ENCODE measurements at places on chromosomes 4 and X.
A peak's percentile ranks its signal among the peaks of the same experiment; 100 is the strongest.

DNA sequence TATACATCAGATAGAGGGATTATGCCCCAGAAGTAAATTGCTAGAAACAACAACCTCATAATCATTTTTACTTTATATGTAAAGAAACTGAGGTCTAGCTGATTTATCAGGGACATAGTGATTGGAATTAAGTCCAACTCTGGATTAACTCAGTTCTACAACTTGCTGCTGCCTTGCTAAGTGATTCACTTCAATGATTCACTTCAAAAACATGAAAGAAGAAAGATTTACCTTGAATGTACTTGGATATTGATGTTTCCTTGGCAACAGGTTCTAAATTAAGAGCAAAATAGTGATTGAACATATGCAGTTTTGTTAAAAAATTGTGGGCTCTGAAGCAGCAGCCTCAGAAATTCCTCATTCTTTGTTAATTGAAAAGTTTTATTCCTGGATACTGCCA, 99.8 kb upstream of the H2AZ1 start:
- no peak for DNase-seq

- no peak for DNase-seq
Measured at GRCh38 chr4:16722416-16722815, 176.0 kb downstream of the LDB2 start.

DNA sequence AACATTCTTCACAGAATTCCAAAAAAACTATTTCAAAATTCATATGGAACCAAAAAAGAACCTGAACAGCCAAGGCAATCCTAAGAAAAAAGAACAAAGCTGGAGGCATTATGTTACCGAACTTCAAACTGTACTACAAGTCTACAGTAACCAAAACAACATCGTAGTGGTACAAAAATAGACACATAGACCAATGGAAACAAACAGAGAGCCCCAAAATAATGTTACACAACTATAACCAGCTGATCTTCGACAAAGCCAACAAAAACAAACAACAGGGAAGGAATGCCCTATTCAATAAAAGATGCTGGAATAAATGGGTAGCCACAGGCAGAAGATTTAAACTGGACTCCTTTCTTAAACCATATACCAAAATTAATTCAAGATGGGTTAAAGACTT, 1189.6 kb downstream of the PCDH18 start:
- DNase-seq = no peak

GRCh38 chr4:169256101-169256612, 14.6 kb downstream of the SH3RF1 start:
- no peak for DNase-seq

DNA sequence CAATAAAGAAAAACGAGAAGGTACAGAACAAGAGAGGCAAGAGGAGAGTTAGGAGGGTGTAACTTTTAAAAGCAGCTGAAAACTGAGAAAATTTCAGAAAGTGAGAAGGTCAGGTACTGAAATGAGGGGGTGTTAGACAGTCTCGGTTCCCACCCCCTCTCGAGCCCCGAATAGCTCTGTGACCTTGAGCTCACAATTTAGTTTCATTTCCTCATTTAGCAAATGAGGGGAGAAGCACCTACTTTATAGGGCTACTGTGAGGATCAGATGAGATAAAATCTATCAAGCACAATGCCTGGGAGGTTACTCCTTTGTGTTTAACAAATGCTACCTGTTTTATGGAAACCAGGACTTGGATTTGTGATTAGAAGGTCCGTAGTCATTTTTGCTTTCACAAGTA, 4.9 kb downstream of the UGT8 start:
- DNase-seq = no peak

- DNase-seq = no peak
Measured at GRCh38 chrX:21960569-21961541, 20.3 kb downstream of the SMS start.

DNA sequence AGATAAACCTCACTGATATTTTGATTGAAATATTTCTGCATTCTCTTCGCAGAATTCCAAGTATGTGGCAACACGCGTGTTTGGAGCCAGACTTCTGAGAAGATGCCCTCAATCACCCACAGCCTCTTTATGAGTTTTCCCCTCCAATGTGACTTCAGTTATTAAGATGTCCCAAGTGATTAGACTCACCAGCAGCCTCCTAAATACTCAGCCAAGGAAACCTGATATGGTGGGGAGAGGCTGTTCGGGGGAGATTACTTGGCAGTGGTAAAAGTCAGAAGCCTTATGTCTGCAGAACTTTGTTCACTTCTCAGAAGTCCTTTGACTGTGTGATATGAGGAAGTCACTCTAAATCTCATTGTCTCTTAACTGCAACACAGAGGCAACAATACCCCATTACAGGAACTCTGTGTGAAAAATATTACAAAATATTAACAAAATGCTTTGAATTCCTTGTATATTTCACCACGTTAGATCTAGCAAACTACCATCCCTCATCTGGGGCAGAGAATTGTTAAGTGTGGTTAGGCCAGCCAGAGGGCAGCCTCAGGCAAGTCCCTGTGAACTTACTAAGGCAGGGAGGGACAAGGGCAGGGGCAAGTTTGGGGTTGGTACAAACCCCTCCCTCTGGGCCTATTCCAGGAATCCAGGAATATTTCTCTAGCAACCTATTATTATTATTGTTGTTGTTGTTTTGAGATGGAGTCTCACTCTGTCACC, 151.4 kb upstream of the USP9X start:
- DNase-seq = no peak

DNA sequence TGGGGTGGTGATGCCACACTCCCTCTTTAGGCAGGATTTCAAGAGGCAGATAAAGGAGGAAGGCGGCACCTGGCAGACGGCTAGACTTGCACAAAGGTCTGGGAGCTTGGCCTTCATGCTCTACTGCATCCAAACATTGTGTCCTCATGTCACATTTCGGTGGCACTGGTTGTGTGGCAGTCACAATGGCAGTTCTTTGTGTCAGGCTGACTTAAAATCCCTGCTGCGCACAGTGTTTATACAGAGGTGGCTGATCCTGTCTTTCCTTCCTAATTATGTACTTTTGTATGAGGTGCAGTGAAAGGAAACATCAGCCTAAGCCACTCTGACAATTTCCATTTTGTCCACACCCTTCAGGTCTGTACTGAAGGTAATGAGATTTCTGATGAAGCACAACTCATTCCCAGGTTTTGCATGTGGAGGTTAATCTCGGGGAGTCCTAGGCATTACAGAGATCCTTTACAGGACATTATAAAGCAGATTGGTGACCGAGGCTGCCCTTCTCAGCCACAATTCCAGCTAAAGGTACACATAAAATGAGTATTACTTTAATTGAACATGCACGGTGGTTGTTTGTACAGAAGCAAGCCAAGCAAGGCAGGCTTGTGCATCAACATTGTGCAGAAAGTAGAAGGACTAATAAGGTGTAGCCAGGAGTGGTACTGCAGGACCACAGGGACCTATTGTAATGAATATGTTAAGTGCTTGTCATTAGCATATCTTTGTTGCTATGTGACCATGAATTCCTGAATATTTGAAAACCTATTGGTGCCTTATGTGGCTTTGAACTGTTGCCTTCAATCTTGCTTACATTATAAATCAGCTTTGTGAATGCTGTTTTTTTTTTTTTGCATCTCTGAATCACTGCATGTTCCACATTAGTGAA, 147.6 kb downstream of the STK32B start:
- no peak for DNase-seq

GRCh38 chr4:138050601-138051000, 191.5 kb downstream of the SLC7A11 start:
- no peak for DNase-seq

GRCh38 chr4:163747293-163747692, 252.8 kb downstream of the TMA16 start:
- no peak for DNase-seq

DNA sequence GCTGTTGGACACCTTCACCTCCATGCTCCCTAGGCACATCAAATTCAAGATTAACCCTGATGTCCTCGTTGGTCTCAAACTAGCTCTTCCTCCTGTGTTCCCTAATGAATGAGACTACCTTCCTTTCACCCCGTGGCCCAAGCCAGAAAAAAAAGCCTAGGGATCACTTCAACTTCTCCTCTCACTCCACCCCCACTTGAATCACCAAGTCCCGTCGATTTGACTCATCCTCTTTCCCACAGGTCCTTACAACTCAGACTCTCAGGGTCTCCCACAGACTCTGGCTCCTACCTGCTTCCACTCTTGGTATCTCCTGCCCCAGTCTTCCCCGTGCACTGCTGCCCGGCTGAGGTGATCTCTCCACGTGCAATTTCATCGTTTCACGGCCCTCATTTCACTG, 8.5 kb downstream of the SLC25A43 start:
- DNase-seq = no peak

DNA sequence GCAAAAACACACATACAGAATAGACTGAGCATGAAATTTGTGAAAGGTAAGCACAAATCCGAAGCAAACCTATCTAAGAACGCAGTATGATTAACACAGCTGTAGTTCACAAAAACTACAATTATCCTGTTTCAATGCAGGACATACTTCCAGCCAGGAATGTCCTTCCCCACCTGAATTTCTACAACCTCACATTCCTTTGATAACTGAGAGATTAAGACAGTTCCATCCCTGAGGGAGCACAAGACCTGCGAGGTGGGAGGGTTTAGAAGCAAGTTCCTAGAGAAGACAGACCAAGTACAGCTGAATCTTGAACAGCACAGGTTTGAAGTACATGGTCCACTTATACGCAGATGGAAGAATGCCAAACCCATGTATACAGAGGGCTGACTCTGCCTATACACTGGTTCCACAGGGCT, 10.6 kb downstream of the ABCG2 start:
- no peak for DNase-seq

GRCh38 chr4:78749258-78749971, 26.7 kb upstream of the BMP2K start:
- DNase-seq = no peak

DNA sequence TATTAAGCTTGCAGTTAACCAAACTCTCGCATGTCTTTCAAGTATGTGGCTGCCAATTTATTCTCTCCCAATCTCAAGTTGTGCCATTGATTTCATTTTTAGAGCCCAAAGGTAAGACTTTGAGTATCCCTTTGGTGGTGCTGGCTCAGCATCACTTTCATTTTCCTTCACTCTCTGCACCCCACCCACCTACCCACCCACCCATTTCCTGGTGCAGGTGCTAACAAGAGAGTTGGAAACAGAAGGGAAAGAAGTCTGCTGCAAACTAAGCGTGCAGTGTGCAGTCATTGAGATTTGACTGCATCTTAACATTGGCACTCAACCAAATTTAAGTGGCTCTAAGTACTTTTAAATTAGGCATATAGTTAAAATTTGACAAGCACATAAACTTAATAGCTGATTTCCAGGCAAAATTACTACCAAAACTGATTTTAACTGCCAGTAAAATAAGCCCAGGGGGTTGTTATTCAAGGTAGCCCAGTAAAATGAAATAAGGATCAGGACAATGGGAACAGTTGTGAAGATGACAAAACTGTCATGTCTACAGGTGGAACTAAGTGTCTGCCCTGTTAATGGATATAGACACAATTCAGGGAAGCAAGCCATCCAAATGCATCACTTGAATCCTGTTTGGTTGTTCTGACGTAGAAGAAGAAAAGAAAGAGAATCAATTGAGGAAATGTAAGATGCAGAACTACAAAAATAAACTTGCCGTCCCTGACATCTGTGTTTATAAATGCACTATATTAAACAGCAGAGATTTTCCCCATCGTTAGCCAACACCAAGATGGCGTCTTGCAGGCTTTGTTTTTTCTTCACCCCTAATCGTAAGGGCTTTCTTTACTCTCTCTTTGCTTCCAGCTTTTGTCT, 184.2 kb downstream of the KDR start:
- DNase-seq = peak; percentile 17

GRCh38 chrX:77505227-77505626, 58.0 kb downstream of the FGF16 start:
- no peak for DNase-seq

DNA sequence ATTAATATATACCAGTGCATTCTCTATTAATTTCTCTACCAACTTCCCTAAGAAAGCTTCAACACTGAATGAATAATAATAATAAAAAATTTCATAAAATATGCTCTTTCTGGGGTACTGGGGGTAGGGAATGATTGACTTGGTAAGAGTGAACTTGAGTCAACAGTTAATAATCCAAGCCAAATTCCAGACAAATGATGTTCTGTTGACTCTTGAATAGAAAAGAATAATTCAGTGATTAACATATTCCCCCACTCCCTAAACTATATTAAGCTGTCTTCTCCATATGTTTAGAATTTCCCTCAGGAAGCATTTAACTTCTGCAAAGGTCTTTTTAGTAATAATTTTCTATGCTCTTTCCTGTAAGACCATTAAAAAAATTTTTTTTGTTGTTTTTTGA, 12.3 kb downstream of the PGRMC2 start:
- no peak for DNase-seq

DNA sequence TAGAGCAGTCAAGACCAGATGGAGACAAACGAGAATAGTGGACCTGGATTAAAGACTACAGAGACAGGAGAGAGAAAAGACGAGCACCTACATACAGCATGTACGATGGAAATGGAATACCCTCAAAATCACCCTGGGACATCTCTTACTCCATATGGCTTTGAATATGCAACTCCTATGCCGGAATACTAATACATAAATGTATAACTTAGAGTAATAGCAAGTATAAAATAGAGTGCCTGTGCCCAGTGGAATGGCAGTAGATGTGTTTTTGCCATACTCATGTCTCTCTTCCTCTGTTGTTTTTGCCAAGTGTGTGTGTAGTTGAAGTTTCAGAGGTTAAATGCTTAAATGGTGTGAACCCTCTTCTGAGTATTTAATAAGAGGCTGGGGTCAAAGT, 39.8 kb upstream of the LIMCH1 start:
- DNase-seq = no peak

GRCh38 chr4:165839615-165840333, 33.3 kb upstream of the TLL1 start:
- no peak for DNase-seq

- DNase-seq = no peak
Measured at GRCh38 chr4:38976308-38976707, 55.9 kb downstream of the TMEM156 start.

DNA sequence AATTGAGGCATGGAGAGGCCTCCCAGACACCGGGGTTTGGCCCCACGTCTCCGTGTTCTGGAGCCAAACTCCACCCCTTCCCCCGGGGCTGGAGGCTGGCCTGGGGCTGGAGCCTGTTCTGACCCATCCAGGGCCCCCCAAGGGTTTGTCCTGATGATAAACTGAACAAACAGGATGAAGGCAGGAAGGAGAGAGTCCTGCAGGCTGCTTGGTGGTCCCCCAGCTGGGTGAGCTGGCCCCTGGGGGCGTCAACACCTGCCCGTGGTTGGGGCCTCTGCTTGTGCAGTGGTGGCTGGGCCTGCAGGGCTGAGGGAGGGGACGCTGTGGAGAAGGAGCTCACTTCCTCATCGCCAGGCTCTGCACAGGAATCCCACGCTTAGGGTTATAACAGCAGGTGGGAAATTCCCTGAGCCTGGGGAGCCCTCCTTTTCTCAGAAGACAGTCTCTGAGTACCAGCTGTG, 2.3 kb downstream of the SH3TC1 start:
- peak; percentile 29 for DNase-seq

- no peak for DNase-seq
Measured at GRCh38 chr4:6093671-6094070, 75.4 kb upstream of the C4orf50 start.

GRCh38 chr4:13992975-13993520, 365.5 kb upstream of the BOD1L1 start:
- no peak for DNase-seq

- no peak for DNase-seq
Measured at GRCh38 chr4:9704551-9705332, 76.7 kb upstream of the DRD5 start.
